ENCODE measurements at places on chromosomes 1 and 21. TPM values are rescaled to one million over a fixed set of nuclear protein-coding genes. Genes with fewer than 3 reads are reported as not detected.

The FOXO6 gene
- total RNA-seq, result 5.3 TPM

The BRINP3 gene
- 4.3 TPM for total RNA-seq

The TMCC2 gene
- 27.7 TPM for total RNA-seq

The DYNLT4 gene
- total RNA-seq, result not detected

The NPR1 gene
- total RNA-seq, result 61.4 TPM

The MTOR gene
- 44.6 TPM for total RNA-seq

The AHCTF1 gene
- 28.9 TPM for total RNA-seq

The LELP1 gene
- not detected for total RNA-seq

The ICOSLG gene
- total RNA-seq, result 4.5 TPM

Data from metanephros (tissue), 2 donors.